ENCODE measurements at places on chromosomes 7 and 10.
A peak's percentile ranks its signal among the peaks of the same experiment; 100 is the strongest.

DNA sequence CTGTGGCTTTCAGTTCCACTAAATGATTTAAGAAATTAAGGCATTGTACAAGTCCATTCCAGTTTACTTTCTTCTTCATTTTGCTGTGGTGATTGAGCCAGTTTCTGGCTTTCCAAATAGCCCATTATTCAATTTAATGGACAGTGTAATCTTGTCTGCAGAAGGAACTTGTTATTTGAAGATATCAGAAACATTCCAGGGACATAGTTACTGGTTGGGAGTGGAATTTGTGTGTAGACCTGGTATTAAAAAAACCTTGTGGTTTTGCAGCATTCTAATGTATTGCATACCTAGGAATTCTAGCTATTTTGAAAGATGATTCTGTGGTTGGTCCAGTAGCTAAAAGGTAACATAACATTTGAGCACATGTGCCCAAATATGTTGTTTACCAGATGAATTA is 72.2 kb downstream of the MCU start:
- DNase-seq = no peak

- DNase-seq = no peak
Measured at GRCh38 chr7:106234425-106234824, 50.4 kb downstream of the NAMPT start.

DNA sequence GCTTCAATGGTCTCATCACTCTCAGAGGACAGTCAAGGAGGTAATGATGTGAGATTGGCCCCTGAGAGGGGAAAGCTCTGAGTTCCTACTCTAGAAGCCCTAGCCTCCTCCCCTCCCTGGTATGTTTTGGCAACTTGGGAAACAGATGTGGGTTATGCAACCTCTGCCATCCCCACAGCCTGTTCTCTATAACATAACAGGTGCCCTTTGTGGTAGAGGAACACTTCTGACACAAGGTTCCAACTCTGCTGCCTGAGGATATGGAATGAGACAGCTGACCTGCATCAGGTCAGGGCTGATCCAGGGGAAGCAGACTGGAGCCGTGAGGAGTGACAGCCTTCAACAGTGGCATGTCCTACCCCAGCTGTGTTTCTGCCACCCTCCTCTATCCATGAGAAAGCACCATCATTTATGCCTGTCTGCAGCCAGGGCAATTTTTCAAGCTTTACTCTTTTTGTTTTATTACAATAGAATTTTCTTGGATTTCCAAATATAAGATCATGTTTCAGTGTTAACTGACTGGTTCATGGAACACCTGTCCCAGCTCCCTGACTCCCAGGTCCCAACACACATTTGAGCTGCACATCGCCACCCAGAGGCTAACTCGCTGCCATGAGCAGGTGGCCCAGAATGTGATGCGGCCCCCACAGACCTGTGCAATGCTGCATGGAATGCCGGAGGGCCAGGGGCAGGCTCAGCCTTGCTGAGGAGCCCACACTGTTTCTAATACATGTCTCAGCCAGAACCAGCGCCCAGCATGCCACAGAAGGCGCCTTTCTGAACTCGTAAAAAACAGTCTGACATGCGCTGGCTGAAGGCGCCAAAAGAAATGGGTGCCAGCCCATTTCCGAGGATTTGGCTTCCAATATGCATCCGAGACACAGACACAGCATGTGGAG is 124.8 kb upstream of the CHST15 start:
- no peak for DNase-seq

GRCh38 chr7:39094731-39095130 is 117.0 kb downstream of the POU6F2 start:
- no peak for DNase-seq

GRCh38 chr10:101142533-101143344 is 11.6 kb downstream of the TLX1 start:
- no peak for DNase-seq

- peak; percentile 72 for DNase-seq
Measured at GRCh38 chr10:97319671-97320479, 804 bp downstream of the FRAT1 start.

DNA sequence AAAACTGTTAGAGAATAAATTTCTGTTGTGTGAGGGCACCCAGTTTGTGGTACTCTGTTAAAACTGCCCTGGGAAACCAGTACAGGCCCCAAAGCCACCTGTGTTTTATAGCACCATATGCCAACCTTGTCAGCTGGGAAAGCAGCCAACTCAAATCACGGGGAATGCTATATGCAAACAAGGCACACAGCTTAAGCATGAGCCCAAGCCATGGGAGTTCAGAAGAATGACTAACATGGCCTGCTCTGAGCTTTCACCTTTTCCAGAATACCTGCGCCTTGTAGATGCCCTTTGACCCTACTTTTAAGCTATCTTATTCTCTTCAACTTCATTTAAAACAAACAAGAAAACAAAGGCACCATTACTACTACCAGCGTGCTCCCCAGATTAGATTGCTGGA is 5.5 kb upstream of the SLC25A13 start:
- DNase-seq = no peak

DNA sequence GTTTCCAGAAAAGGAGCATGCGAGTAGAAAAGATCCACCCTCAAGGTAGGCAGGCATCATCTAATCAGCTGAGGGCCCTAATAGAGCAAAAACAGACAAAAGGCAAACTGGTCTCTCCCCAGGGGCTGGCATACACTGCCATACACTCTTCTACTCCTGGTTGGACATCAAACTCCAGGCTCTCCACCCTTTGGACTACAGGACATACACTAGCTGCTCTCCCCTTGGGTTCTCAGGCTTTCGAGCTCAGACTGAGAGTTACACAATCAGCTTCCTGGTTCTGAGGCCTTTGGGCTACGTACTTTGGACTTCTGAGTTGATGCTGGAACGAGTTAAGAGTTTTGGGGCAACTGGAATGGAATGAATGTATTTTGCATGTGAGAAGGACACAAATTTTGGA is 50.9 kb upstream of the TM9SF3 start:
- no peak for DNase-seq

DNA sequence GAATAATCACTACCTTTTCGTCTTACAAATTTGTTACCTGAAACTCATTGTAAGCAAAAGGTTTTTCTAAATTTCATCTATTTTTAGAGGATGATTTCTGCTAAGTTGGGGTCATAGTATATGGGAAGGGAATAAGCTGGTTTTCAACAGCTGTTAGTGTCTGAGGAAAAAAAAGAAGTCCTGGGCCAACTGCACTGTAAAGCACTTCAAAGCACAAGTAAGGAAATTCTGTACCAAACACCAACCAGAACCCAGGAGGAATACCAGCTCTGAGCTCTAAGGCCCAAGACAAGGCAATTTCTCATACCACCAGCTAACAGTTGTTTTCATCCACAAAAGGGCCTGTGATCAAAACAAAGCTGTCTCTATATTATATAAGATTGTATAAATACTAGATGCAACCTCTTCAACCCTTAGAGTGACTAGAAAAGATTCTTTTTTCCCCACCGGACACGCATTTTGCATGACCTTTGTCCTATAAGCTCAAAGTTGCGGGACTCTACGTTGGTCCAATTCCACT is 6.1 kb upstream of the MEOX2 start:
- DNase-seq = no peak

- no peak for DNase-seq
Measured at GRCh38 chr7:11428877-11429581, 403.0 kb downstream of the THSD7A start.

- DNase-seq = no peak
Measured at GRCh38 chr10:11886138-11886474, 63.0 kb downstream of the PROSER2 start.

GRCh38 chr10:61733358-61733940 is 70.7 kb downstream of the CABCOCO1 start:
- peak; percentile 3 for DNase-seq

DNA sequence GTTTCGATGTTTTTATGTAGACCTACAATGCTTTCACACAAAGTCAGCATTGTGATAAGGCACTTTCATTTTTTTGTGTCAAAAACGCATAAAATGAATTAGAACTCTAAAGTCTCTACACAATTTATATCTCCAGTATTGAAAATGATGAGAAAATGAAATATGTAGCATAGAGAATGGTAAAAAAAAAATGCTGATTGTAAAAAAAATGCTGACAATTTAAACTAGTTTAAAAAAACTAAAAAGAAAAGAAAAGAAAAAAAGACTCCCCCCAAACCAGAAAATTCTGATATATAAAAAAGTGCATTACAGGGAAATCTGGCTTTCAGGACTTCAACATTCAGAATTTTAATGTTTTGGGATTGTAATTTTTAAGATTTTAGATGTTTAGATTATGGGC is 148.1 kb downstream of the FZD1 start:
- DNase-seq = no peak

DNA sequence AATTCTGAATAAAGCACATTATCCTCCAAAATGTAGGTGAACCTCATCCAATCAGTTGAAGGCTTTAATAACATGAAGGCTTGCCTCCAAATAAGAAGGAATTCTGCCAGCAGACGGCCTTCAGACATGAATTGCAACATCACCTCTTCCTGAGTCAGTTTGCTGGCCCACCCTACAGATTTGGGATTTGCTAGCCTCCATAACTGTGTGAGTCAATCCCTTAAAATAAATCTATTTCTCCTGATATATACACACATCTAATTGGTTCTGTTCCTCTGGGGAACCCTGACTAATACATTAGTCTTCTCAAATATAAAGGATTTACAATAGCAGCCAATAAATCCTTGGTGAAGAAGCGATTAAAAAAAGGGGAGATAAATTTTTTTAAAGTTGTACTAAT is 34.8 kb upstream of the OSBPL3 start:
- DNase-seq = no peak

All from activated naive CD4-positive, alpha-beta T cell treated with Interleukin-2 at 50 U/mL for 16 hours (primary cell).